ENCODE measurements at places on chromosomes 5 and 9.

GRCh38 chr9:19372567-19372966 lies 7.5 kb downstream of the RPS6 start:
- DNase-seq = no peak

DNA sequence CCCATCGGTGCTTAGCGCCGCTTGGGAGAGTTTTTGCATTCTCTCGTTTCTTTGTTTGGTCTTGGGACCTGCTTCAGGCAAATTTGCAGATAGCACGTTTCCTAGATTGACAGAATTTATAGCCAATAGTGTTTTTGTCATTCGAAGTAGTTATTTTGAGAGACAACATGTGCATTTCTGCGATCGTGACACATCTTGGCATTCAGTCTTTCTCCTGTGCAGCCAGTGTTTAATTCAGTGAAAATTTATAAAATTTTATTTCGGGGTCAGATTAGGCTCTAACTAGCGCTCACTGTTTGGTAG lies 830 bp downstream of the PRRC1 start:
- no peak for DNase-seq

DNA sequence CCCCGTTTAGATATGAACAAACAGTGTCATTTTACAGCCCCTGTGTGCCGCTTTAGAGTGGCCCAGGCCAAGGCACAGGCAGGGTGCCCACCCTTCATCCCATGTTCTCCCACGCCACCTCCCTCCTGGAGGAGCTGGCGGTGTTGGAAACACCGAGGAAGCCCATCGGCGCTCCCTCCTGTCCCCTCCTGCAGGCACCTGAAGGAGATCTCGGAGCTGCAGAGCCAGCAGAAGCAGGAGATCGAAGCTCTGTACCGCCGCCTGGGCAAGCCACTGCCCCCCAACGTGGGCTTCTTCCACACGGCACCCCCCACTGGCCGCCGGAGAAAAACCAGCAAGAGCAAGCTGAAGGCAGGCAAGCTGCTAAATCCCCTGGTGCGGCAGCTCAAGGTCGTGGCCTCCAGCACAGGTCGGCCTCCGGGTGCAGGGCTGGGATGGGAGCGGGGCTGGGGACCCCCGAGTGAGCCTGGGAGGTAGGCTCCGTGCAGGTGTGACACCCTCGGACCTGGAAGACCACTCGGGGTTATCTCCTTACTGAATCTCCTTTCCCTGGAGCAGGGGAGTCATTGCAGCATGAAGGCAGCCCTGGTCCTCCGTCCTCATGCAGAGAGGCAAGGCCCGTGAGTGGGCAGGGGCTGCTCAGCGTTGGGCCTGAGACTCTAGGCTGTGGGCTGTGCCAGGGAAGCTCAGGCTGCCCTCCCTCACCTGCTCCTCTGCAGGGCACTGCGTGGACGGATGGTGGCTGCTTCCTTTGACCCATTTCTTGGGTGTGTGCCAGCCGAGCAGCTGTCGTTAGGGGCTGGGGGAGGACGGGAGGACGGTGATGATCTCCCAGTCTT lies 113.9 kb downstream of the WNK2 start:
- DNase-seq = no peak

DNA sequence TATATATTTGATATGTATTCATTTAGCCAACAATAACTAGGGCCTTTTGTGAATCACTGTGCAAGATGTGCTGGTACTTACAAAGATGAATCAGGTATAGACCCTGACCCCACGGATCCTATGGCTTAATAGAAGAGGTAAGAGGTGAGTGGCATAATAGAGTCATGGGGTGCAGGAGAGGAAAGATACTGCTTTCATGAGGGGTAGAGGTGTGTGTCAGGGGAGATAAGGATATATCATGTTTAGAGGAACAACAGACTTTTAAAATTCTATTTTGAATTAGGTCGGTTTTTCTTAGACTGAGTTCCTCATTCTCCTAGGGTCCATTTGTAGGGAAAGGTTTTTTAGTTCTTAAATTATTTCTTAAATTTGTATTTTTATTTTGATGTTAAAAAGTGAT lies 27.8 kb downstream of the ZCCHC7 start:
- no peak for DNase-seq

DNA sequence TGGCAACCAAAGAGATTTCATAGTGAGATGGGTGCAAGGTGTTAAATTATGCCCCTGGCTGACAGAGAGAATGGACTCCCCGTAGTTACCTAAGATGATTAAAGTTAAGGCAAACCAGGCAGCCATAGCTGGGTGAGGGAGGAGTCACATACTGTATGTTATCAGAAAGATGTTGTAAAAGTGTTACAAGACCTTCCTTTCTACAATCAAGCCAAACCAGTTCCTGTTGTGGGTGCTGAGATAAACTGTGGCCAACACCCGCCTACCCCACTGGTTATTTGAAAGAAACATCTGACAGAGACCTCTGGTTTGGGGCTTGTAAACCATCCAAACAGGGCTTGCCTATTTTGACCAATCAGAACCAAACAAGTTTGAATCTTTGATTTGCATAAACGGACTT lies 684.7 kb upstream of the NUDT12 start:
- no peak for DNase-seq

GRCh38 chr5:102853680-102854079 lies 98.6 kb downstream of the PAM start:
- DNase-seq = no peak

GRCh38 chr5:132296412-132297016 lies 2.3 kb downstream of the SLC22A4 start:
- no peak for DNase-seq

DNA sequence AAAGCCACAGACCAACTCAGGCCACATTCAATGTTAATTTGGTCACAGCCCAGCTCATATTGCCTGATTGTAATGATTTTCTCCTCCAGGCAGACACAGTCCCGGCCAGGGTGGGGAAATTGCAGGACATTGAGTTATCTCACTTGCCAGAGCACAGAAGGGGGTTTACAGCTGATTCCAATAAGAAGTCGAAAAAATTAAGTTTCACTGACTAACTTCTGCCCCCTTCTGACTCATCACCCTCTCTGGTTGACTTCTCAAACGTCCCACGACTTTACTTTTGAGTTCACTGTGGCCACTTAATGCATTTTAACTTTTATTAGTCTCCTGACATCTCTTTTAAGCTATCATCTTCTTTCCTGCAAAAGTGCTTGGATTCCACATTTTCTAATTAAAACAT lies 321.4 kb upstream of the WWC1 start:
- DNase-seq = no peak

- no peak for DNase-seq
Measured at GRCh38 chr9:7342229-7342628, 457.3 kb downstream of the DMAC1 start.

- no peak for DNase-seq
Measured at GRCh38 chr5:171595401-171595800, 176.0 kb downstream of the FGF18 start.

- DNase-seq = no peak
Measured at GRCh38 chr9:75001719-75002421, 26.2 kb downstream of the CARNMT1 start.

DNA sequence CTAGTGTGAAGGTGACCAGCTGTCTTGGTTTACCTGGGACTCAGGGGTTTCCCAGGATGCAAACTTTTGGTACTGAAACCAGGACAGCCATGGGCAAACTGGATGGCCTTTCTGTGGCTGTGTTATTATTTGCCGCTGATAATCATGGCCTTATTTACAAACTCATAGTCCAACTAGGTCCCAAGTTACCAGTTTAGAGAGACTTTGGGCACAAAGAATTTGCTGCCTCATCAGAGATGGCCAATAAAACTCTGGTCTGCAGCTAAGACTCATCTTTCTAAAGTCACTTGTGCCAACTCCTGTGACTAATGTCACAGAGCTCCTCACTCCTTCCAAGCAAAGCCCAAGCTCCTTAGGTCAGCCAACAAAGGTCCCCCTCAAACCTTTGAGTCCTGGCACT lies 47.5 kb upstream of the PLPP6 start:
- DNase-seq = no peak

DNA sequence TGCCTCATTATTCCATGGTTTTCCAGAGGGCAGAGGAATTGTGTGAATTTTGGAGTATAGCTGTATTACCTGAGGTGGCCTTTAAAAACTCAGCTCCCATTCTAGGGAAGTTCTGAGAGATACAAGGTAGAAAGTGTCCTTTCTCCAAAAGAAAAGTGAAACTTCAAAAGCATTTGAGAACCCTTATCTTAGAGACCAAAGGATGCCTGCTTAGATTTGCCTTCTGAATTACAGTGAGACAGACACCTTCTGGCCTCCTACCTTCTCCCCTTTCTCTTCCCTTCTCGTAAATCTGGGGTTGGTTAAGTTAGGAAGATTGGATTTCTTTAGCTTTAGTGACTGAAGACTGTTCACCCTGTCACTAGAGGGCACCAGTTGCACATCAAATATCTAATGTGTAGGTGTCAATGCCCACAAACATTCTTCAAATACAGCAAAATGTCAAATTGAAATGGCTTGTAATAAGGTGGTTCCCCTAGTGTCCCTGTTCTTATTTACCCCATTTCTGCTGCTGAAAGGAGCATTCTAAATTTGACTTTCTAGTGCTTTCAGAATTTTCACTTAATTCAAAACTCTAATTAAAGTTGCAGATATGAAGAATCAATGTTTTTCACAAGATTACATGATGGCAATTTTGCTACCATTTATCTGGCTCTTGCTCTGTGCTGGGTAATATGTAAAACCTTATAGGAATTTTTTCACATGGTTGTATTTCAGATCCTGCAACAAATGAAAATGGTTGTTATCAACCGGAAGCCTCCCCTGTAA lies 46.7 kb downstream of the PRRC1 start:
- DNase-seq = peak; percentile 21

- DNase-seq = no peak
Measured at GRCh38 chr9:114680259-114681001, 1.6 kb downstream of the TEX48 start.

DNA sequence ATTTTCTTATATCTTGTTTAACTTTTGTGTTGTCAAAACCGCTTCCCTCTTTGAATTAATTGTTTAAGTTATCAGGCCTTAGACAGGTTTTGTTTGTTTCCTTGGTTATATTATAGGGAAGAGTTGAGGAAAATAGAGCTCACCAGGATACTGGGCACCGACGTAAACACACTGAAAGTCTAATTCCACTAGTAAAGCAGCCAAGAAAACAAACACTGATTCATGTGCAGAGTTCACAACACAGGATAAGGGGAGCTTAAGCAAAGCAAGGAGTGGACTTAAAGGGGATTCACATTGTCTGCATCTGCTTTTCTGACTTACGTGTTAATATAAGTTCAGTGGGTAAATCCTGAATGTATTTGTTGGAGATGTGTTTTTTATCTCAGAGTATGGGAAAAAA lies 139.0 kb upstream of the CDH6 start:
- no peak for DNase-seq

DNA sequence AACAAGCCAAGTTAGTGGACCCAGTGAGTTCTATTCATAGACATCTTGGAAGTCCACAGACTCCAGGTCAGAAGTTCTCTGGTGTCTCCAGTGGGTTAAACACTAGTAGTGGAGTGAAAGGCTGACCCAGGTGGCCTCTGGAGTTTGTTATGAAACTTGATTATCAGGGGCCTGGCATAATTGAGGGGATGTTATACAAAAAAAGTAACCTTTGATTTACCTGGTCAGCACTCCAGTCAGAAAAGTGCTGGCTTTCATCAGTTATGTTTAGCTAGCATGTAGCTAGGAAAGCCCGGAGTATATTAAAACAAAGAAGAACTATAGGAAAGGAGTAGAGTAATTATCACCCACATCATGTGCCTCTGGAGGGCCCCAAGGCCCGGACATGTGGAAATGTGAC lies 171.1 kb downstream of the CD180 start:
- DNase-seq = no peak

DNA sequence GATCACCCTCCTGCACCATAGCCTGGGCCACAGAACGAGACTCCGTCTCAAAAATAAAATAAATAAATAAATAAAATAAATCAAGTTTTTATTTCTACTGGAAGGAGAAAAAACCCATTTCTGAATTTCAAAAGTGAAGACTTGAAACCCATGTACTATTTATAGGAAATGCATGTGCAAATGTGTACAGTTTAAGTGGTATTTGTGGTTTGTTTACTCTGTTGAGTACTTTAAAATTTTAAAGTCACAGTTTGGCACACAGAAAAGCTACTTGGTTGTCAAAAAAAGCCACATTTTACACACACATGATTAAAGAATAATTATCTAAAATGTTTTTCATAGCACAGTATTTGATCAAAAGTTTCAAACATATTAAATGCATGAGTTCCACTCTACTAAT lies 43.6 kb downstream of the NR3C1 start:
- DNase-seq = no peak

- DNase-seq = no peak
Measured at GRCh38 chr5:10577371-10578292, 13.8 kb downstream of the ANKRD33B start.

GRCh38 chr5:72612810-72613209 lies 105.6 kb upstream of the ZNF366 start:
- no peak for DNase-seq

- no peak for DNase-seq
Measured at GRCh38 chr5:130109152-130109551, 204.9 kb downstream of the CHSY3 start.

DNA sequence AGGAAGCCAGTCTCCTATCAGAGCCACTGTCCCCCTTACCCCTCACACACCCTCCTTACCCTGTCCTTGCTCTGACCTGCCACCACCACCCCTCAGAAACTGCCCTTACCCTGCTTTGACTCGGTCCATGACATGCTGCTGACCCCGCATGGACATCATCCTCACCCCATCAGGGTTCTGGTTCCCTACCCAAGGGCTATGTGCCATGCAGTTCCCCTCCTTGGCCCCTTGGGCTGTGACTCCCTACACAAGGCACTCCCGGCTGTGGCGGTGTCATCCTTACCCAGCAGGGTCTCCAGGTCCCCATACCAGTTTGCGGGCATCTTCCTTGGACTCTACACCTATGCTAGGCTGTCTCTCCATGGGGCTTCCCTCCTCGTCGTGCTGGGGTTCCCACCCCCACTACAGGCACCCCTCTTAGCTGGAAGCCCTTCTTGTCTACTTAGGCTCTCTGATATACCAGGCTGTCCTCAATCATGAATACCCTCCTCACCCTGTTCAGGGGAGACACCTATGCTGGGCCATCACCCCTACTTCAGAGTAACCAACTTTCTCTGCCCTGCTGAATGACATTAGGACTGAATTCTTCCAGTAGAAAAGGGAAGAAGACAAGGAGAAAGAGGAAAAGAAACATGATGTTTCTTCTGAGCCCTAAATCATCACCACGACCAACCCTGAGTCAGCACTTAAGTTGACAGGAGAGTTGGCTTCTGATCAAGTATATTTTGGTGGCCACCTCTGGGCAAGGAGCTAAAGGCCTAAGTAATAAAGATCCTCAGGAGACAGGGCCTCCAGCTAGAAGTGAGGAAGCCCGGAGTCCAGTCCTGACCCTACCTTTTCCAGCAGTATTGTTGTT lies 115.2 kb downstream of the GCNT1 start:
- DNase-seq = no peak

GRCh38 chr5:3741374-3741770 lies 145.7 kb downstream of the IRX1 start:
- no peak for DNase-seq

DNA sequence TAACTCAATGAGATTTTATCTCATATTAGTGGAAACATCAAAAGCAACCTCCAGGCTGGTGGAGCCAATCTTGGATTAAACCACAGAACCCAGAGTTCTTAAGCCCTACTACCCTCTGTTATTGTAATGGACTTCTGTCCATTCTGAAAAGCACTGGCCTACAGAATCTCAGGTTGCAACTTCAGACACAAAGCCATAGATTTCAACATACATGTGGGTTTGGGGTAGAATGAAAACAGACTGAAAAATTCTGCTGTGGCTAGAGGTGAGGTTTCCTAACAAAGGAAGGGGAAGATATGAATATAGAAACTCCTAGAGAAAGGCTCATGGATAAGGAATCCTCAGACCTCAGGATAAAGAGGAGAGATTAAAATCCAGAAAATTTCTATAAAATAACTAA lies 569.8 kb upstream of the RIOK2 start:
- DNase-seq = no peak

- no peak for DNase-seq
Measured at GRCh38 chr5:56527174-56527573, 288.2 kb upstream of the MAP3K1 start.
